Activated T-helper 2 cell treated with anti-CD3 and anti-CD28 coated beads, Interferon-gamma antibody, Interleukin-2, Interleukin-4, amounts not matched to agents 10 μg/mL and 5 μg/mL and 100 μg/mL, durations not matched to agents 14 hours and 24 hours and 36 hours (primary cell): ENCODE measurements at places on chromosomes 1 and 21.

DNA sequence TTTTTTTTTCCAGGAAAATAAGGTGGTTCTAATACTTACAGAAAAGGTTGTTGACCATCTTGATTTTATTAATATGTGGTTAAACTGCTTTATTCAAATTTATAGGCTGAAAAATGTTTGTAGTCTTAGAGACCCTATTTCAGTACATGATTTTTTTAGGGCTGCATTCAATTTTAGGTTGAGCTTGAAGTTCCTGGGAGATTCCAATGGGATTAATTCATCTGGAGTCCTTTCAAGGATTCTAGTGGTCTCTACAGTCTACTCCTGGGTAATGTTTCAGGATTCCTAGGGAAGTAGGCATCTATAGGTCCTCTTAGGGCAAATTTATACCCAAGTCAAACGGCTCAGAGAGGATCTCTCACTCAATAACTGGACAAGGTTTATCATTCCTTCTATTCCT, 126.7 kb downstream of the HMCN1 start:
- H3K4me1 ChIP-seq = no peaks in the 10 kb centered on the region
- H3K4me3 ChIP-seq = no peak overlapping the region
- no peak overlapping the region for H3K27ac ChIP-seq
- no peaks in the 10 kb centered on the region for H3K36me3 ChIP-seq
- H3K27me3 ChIP-seq = no peaks in the 10 kb centered on the region

GRCh38 chr1:24340770-24341169, 21.6 kb downstream of the GRHL3 start:
- no peaks in the 10 kb centered on the region for H3K4me1 ChIP-seq
- H3K36me3 ChIP-seq = no peaks in the 10 kb centered on the region
- peaks cover 20% of the 10 kb centered on the region for H3K27me3 ChIP-seq
- H3K27ac ChIP-seq = no peak overlapping the region
- no peak overlapping the region for H3K4me3 ChIP-seq

- DNase-seq = no peak
- H3K27me3 ChIP-seq = peaks cover 4% of the 10 kb centered on the region
- H3K36me3 ChIP-seq = no peaks in the 10 kb centered on the region
- peaks cover 38% of the 10 kb centered on the region for H3K4me1 ChIP-seq
- H3K27ac ChIP-seq = peak overlapping the region; percentile 93
These were observed 611 bp upstream of the PIK3C2B start for GRCh38 chr1:204495078-204495753.

DNA sequence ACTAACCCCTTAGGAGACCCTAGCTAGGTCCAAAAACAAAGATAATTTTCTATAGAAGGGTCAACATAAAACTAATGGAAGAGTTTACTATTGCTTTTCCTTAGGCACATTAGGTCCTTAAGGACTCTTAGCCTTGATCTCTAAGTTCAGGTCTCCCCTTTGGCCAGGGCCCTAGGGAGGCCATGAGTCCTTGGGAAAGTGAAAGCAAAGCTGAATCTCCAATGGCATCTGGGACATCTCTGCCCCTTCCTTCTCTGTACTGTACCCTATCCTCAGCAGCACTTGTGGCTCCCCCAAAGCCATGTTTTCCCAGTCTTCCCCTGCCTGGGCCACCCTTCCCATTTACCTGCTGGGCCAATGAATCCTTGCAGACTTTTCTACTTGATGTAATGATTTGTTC, 14.3 kb downstream of the IER5 start:
- H3K27me3 ChIP-seq = peaks cover 20% of the 10 kb centered on the region
- no peaks in the 10 kb centered on the region for H3K36me3 ChIP-seq
- no peak overlapping the region for H3K4me3 ChIP-seq

DNA sequence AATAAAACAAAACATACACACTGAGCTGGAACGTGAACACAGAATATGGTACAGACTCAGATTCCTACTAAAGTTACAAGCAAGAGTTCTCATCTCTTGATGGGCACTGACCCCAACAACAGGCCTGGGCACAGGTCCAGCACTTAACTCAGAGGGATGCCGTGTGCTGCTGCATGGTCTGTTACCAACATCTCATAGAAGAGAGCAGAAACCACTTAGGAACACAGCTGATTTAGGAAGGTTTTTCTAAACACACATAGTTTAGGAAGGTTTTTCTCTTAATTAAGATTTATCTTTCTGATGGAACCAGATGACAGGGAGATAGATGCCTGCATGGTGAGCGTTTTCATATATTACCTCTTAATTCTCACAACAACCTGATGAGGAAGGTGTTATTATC, 1.5 kb downstream of the GCLM start:
- H3K4me1 ChIP-seq = peaks cover 38% of the 10 kb centered on the region
- peaks cover 6% of the 10 kb centered on the region for H3K27me3 ChIP-seq
- H3K27ac ChIP-seq = peak overlapping the region; percentile 68
- no peak for DNase-seq
- peak overlapping the region; percentile 79 for H3K4me3 ChIP-seq

DNA sequence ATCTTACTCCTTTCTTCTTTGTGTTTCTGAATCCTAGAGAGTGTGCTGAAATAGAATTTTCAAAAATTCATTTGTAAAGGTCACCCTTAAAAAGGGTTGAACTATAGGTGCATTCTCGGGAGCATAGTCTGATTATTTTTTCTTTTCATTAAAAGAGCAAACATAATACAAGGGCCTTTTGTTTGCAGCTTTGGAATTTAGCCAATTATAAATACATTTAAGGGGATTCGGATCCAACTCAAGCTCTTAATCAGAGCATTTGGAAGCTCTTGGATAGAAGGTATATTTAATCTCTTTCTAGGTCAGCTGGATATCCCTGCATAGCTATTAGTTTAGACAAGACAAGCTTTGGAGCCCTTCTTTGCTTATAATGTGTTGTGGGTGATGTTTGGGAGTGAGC, 321.7 kb downstream of the HHAT start:
- H3K36me3 ChIP-seq = no peaks in the 10 kb centered on the region
- H3K4me3 ChIP-seq = no peak overlapping the region
- no peak overlapping the region for H3K27ac ChIP-seq
- no peak for DNase-seq
- peaks cover 2% of the 10 kb centered on the region for H3K4me1 ChIP-seq
- H3K27me3 ChIP-seq = no peaks in the 10 kb centered on the region

GRCh38 chr1:68497358-68497698, 446 bp upstream of the DEPDC1 start:
- DNase-seq = no peak
- H3K4me3 ChIP-seq = peak overlapping the region; percentile 88
- peak overlapping the region; percentile 86 for H3K27ac ChIP-seq

DNA sequence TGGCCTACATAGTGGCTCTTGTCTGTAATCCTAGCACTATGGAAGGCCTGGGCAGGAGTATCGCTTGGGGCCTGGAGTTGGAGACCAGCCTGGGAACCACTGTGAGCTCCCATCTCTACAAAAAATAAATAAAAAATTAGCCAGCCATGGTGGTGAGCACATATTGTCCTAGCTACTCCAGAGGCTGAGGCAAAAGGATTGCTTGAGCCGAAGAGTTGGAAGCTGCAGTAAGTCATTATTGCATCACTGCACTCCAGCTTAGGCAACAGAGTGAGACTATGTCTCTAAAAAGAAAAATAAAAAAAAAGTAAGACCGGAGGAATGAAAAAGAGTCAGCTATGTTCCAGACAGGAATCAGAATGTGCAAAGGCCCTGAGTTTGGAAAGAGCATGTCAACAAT, 115.3 kb downstream of the CYYR1 start:
- H3K36me3 ChIP-seq = no peaks in the 10 kb centered on the region
- peaks cover 10% of the 10 kb centered on the region for H3K4me1 ChIP-seq
- no peak overlapping the region for H3K4me3 ChIP-seq
- H3K27ac ChIP-seq = no peak overlapping the region

DNA sequence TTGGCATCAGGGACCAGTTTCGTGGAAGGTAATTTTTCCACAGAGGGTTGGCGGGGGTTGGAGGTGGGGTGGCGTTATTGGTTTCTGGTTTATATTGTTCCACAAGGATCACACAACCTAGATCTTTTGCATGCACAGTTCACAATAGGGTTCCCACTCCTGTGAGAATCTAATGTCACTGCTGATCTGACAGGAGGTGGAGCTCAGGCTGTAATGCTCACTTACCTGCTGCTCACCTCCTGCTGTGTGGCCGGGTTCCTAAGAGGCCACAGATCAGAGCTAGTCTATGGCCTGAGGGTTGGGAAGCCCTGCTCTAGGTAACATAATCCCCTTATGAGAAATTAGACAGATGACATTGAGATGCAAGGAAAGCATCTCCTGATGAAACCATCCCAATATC, 12.6 kb downstream of the GBP5 start:
- H3K4me3 ChIP-seq = peak overlapping the region; percentile 27
- DNase-seq = no peak
- peak overlapping the region; percentile 56 for H3K27ac ChIP-seq
- H3K27me3 ChIP-seq = no peaks in the 10 kb centered on the region
- peaks cover 89% of the 10 kb centered on the region for H3K36me3 ChIP-seq
- peaks cover 53% of the 10 kb centered on the region for H3K4me1 ChIP-seq

GRCh38 chr1:205523891-205524793, 19.7 kb downstream of the CDK18 start:
- DNase-seq = peak; percentile 38
- H3K27ac ChIP-seq = no peak overlapping the region
- H3K36me3 ChIP-seq = no peaks in the 10 kb centered on the region
- H3K27me3 ChIP-seq = no peaks in the 10 kb centered on the region
- no peak overlapping the region for H3K4me3 ChIP-seq
- no peaks in the 10 kb centered on the region for H3K4me1 ChIP-seq

DNA sequence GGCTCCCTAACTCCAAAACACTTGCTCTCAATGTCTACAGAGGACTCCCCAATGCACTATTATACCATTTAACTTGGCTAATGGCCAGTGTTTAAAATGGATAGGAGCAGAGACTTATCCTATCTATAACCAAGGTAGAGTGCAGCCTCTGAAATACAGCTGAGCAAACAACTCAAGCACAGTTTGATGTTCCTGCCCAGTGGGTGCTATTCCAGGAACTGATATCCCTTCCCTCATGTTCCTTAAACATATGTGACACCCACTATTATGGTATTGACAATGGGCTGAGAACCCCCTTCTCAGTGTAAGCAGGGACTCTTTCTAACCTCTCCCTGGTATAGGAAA, 51.7 kb downstream of the SH3GLB1 start:
- H3K4me1 ChIP-seq = no peaks in the 10 kb centered on the region
- no peak overlapping the region for H3K4me3 ChIP-seq
- no peaks in the 10 kb centered on the region for H3K36me3 ChIP-seq
- no peak overlapping the region for H3K27ac ChIP-seq

- peaks cover 6% of the 10 kb centered on the region for H3K36me3 ChIP-seq
- H3K27ac ChIP-seq = no peak overlapping the region
- H3K27me3 ChIP-seq = no peaks in the 10 kb centered on the region
- no peak overlapping the region for H3K4me3 ChIP-seq
These were observed 72.2 kb downstream of the MRPL37 start for GRCh38 chr1:54272134-54272533.

GRCh38 chr1:70220015-70220414, 1.2 kb upstream of the SRSF11 start:
- no peaks in the 10 kb centered on the region for H3K27me3 ChIP-seq
- peaks cover 34% of the 10 kb centered on the region for H3K4me1 ChIP-seq
- H3K36me3 ChIP-seq = peaks cover 47% of the 10 kb centered on the region
- H3K4me3 ChIP-seq = peak overlapping the region; percentile 52
- H3K27ac ChIP-seq = peak overlapping the region; percentile 78

DNA sequence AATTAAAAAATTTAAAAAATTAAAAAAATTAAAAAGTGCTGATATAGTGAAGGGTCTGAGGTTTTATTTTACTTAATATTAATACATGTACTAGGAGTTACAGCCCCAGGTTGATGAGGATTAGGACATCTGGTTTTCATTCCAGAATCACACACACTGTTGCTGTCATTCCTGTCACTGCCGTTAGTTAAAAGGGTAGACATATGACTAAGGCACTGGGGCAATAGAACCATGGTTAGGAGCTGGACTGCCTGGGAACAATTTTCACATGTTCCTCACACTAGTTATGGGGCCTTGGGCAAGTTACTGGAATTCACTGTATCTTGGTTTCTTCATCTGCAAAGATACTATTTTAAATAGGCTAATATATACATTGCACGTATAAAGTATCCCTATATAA, 191.8 kb upstream of the DPYD start:
- no peak for DNase-seq
- H3K4me1 ChIP-seq = no peaks in the 10 kb centered on the region
- no peak overlapping the region for H3K27ac ChIP-seq
- no peak overlapping the region for H3K4me3 ChIP-seq
- no peaks in the 10 kb centered on the region for H3K36me3 ChIP-seq
- H3K27me3 ChIP-seq = no peaks in the 10 kb centered on the region

DNA sequence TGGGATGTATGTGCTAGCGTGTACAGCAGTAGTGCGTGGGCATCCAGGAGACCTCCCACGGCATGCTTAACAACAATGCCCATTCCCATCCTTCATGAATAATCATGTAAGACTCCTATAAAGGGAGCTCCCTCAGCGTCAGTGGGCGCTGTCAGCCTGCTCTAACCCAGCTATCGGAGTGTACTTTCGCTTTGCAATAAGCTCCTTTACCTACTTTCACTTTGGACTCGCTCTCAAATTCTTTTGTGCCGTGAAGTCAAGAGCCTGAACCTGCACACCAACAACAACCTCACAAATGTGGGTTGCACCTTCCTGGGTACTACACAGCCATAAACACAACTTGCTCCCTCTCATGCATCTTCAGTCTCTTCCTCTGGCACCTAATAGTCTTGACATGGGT, 114.8 kb upstream of the PAXBP1 start:
- peak overlapping the region; percentile 20 for H3K4me3 ChIP-seq
- no peak for DNase-seq
- H3K4me1 ChIP-seq = no peaks in the 10 kb centered on the region
- no peak overlapping the region for H3K27ac ChIP-seq

GRCh38 chr1:58735586-58735985, 35.7 kb upstream of the MYSM1 start:
- H3K27ac ChIP-seq = no peak overlapping the region
- DNase-seq = no peak
- no peak overlapping the region for H3K4me3 ChIP-seq
- no peaks in the 10 kb centered on the region for H3K27me3 ChIP-seq
- H3K36me3 ChIP-seq = no peaks in the 10 kb centered on the region
- peaks cover 21% of the 10 kb centered on the region for H3K4me1 ChIP-seq

DNA sequence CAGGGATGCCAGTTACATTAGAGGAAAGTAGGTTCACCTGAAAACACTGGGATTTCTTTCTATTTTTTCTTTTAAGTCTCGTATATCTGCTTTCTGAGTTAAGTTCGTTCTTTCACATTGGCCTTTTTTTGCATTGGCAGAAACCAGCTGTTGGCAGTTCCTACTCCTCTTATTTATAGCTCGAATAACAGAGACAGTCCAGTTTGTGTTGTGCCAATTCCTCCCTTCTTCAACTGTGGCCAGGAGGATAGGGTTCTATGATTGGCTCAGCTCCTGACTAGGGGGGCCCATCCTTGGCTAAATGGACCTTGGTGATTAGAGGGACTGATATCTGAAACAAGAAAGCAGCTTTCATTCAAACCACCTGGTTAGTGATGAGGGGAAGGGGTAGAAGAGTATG, 115.8 kb downstream of the RPS6KC1 start:
- no peaks in the 10 kb centered on the region for H3K36me3 ChIP-seq
- H3K4me1 ChIP-seq = no peaks in the 10 kb centered on the region
- no peak overlapping the region for H3K4me3 ChIP-seq
- H3K27ac ChIP-seq = no peak overlapping the region
- no peak for DNase-seq
